DMS 273 treated with DMSO at 0.1 percent for 48 hours (cell line): ENCODE measurements at places on chromosomes 5 and 9.

GRCh38 chr5:80036615-80037014 lies 1.5 kb downstream of the THBS4 start:
- no peak for DNase-seq

DNA sequence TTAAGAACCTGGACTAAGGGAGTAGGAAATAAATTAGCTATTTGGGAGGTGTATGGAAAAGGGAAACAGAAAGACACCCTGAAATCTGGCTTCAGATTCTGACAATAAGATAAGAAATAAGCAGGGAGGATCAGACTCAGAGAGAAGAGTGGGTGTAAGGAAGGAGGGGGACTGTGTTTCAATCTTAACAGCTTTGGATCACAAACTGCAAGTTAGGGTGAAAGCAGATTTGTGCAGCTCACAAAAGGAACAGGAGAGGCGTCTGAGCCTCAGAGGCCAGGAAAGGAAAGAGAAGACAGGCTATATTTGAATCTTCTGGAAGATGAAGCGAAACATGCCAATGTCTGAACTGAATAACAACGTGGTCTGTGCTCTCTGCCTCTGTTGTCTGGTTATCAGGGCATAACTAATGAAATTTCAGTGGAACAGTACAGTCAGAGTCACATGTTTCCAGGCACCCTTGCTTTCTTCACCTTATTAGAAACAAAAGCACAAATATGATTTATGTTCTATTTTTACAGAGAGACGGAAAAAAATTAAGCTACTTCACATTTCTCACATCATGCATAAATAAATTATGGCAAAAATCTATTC lies 26.6 kb downstream of the SGTB start:
- DNase-seq: no peak

DNA sequence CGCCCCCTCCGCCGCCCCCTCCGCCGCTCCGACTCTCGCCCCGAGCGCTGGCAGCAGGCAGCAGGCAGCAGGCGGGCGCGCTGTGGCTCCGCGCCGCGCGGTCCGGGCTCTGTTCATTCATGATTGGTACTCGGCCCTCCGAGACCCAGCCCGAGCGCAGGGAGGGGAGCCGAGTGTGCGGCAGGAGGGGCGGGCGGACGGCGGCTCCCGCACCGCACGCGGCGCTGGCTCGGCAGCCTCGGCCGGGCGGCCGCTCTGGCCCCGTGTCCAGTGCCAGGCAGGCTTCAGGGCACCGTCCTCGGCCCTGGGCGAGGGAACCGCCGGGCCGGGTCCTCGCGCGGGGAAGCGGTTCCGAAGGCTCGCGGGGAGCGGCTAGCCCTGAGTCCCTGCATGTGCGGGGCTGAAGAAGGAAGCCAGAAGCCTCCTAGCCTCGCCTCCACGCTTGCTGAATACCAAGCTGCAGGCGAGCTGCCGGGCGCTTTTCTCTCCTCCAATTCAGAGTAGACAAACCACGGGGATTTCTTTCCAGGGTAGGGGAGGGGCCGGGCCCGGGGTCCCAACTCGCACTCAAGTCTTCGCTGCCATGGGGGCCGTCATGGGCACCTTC lies at the start of gene KCNIP1:
TSS of gene KCNIP1 (plus strand) at position 31 of the 607 bp plus-strand sequence.
- peak; percentile 3 for DNase-seq

GRCh38 chr5:36635721-36636390 lies 29.4 kb downstream of the SLC1A3 start:
- no peak for DNase-seq

- DNase-seq: no peak
Observed at GRCh38 chr5:135217669-135218485, 181.2 kb downstream of the MACROH2A1 start.

DNA sequence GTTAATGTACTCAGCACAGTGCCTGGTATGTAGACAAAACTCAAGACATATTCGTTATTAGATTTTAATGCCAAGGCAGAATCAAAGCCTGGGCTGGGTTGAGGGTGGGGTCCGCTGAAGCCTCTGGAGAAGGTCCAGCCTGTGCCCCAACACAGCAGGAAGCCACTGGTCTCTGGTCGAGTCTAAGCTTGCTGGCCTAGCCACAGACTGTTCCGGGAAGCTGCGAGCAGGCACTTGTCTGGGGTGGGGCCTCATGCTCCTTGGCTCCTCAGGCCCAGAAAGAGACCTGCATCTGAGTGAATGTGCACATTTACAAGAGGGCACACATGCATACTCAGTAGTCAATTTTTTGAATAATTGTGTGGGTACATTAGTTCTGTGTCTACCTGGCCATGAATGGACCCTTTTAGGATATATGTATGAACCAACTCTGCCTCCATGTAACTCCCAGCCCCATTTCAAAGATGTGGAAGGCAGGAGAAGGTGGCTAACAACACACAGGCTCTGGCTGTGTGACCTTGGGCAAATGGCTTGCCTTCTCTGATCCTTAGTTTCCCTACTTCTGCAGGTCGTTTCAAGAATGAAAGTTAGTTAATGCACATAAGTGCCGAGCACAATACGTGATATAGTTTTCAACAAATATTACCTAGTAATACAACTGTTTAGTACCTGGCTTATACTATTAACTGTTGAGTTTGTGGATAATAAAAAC lies 18.3 kb downstream of the FAT2 start:
- DNase-seq: no peak

- no peak for DNase-seq
Observed at GRCh38 chr5:157563373-157563928, 12.1 kb downstream of the ADAM19 start.

GRCh38 chr9:27383524-27383923 lies 86.6 kb upstream of the EQTN start:
- no peak for DNase-seq

GRCh38 chr5:136249678-136250266 lies 56.8 kb upstream of the SMIM32 start:
- no peak for DNase-seq

- DNase-seq: no peak
Observed at GRCh38 chr5:111076091-111076490, 4.6 kb downstream of the TSLP start.

DNA sequence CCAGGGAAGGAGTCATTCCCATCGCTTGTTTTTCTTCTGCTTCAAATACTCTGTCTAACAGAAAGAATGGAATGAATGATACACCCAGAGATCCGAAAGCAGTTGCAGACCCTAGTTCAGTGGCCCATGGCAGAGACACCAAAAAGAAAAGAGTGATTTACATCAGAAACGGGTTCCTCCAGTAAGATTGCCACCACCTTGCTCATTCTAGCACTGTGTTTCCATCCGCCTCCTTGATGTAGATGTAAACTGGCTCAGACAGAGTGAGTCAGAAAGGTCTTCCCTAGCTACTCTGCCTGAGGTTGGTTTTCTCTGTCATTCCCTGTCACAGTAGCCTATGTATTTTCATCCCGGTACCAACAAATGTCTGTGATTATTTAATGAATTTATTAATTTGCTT lies 15.9 kb upstream of the CLINT1 start:
- no peak for DNase-seq
